Cardiac muscle cell (in vitro differentiated cells and primary cell): ENCODE measurements at places on chromosomes 3 and 15. TPM values are rescaled to one million over a fixed set of nuclear protein-coding genes. Genes with fewer than 3 reads are reported as not detected.
A peak's percentile ranks its signal among the peaks of the same experiment; 100 is the strongest.

MORC1 gene
- not detected in 2 replicates for polyA plus RNA-seq

- DNase-seq, result peak; percentile 67
These were observed 252.5 kb downstream of the CDIN1 start for GRCh38 chr15:36831904-36832287.

DNA sequence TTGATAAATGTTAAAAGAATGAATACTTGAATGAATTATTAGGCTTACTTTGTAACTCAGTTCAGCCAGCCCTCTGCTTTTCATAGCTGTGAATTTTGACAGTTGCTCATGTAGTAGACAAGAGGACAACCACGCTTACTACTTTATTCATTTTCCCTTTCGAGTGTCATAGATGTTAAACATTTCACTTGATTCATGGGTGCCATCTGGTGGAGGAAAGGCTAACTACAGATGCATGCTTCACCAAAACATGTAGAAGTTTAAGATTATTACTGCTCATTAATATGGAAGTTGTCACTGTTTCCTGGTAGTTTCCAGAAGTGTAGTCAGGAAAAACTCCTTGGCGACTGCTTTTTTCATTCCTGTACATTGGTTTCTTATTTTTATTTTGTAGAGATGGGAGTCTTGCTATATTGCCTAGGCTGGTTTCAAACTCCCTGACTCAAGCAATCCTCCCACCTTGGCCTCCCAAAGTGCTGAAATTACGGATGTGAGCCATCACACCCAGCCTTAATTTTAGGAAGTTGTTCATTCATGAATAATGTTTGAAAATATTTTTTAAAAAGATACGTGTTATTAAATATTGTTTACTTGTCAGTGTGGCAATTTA lies 163.2 kb downstream of the B3GALNT1 start:
- DNase-seq, result peak; percentile 61

ZKSCAN7 gene
- 13.4 and 14.0 TPM in 2 replicates for polyA plus RNA-seq

GRCh38 chr3:112097378-112097777 lies 11.2 kb downstream of the C3orf52 start:
- peak; percentile 99 for DNase-seq

GOLGA8G gene
- polyA plus RNA-seq, result 0.12 TPM in 1 of 2 replicates, not detected in the other
